Fibroblast of skin of left biceps (primary cell): ENCODE measurements at places on chromosomes 16 and 17.

GRCh38 chr17:57739402-57740234, 5.5 kb downstream of the CCDC182 start:
- no peak for DNase-seq

GRCh38 chr17:47305302-47305923, 18.3 kb upstream of the EFCAB13 start:
- peak; percentile 96 for DNase-seq

DNA sequence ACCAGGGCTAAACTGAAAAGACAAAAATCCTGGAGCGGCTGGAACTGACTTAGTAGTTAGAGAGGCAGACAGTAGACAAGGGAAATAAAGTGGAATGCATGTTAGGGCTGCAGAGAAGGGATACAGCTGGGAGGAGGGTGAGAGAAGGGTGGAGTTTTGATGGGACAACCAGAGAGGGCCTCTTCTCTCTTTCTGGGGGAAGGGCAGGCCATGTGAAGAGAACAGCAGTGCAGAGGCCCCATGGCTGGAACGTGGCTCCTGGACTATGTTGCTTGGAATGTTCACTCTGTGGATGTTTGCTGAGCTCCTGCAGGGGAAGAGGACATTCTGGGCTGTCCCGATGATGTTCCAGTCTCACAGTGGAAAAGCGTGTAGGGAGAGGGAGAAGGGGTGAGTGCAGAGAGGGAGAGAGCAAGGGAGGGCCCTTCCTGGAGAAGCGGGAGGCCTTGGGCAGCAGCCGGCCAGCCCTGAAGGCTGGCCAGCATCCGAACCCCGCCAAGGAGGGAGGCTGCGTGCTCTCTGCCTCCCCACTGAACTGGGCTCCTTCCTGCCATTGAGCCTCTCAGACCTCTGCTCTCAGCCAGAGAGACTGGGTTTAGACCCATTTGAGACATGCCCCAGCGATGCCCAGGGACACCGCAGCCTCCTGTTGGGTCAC, 33.1 kb upstream of the GSE1 start:
- DNase-seq = no peak

DNA sequence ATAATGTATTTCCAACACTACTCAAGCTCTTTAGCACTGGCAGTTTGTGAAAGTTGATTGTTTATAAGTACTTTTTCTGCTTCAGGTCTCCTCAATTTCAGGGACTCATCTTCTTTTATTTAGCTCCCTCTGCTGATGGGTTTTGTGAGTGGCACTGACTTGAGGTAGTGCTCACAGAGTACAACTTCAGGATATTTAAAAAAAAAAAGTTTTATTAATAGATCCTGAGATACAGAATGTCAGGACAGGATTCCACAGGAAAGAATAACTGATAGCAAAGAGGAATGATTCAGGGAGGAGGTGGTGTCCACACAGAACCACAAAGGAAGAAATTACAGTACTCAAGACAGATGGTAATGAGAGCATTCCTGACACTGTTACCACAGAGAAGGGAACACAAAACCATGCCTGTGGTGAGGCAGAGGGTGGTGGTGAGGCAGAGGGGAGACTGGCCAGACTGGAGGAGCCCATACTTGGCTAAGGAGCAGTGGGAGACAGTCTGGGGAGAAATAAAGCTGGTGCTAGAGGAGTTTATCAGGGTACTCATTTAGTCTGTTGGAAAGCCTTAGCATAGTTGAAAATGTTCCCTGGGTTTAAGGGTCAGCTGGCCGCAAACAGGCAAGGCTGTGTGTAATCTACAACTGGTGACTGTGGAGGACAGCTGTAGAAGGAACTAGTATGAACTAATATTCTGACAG, 63.7 kb downstream of the SPAG9 start:
- DNase-seq = peak; percentile 74
